Activated T-helper 2 cell treated with anti-CD3 and anti-CD28 coated beads, Interferon-gamma antibody, Interleukin-2, Interleukin-4, amounts not matched to agents 10 μg/mL and 5 μg/mL and 100 μg/mL, durations not matched to agents 14 hours and 24 hours and 36 hours (primary cell): ENCODE measurements at places on chromosomes 2 and 18. TPM values are rescaled to one million over a fixed set of nuclear protein-coding genes. Genes with fewer than 3 reads are reported as not detected.

DNA sequence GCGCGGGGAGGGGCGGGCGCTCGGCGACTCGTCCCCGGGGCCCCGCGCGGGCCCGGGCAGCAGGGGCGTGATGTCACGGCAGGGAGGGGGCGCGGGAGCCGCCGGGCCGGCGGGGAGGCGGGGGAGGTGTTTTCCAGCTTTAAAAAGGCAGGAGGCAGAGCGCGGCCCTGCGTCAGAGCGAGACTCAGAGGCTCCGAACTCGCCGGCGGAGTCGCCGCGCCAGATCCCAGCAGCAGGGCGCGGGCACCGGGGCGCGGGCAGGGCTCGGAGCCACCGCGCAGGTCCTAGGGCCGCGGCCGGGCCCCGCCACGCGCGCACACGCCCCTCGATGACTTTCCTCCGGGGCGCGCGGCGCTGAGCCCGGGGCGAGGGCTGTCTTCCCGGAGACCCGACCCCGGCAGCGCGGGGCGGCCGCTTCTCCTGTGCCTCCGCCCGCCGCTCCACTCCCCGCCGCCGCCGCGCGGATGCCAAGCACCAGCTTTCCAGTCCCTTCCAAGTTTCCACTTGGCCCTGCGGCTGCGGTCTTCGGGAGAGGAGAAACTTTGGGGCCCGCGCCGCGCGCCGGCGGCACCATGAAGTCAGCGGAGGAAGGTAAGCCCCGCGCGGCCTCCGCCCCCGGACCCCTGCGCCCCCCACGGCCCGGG is at the start of gene NFATC1:
Gene NFATC1 (plus strand): TSS at position 170 of the 644 bp plus-strand sequence. CDS start 295 bp downstream, at position 465.
- peak; percentile 63 for DNase-seq

DNA sequence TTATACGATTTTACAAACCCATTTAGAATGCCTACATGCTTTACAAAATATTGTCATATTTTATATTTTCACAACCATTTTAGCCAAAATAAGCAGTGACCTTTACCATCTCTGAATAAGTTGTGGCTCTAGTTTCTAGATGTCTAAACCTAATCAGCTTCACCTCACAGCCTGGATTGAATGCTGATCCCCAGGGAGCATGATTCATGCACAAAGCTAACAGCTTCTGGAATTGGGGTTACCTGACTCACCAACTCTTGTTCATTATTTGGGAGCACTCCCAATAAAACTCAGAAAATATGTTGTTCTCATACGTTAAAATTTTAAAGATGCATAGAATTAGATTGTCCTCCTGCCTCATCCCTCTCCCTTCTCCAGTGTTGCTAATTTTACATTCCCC is 611.7 kb upstream of the NETO1 start:
- no peak for DNase-seq

GRCh38 chr2:85681372-85681763 is 12.8 kb upstream of the GNLY start:
- DNase-seq: no peak

DNA sequence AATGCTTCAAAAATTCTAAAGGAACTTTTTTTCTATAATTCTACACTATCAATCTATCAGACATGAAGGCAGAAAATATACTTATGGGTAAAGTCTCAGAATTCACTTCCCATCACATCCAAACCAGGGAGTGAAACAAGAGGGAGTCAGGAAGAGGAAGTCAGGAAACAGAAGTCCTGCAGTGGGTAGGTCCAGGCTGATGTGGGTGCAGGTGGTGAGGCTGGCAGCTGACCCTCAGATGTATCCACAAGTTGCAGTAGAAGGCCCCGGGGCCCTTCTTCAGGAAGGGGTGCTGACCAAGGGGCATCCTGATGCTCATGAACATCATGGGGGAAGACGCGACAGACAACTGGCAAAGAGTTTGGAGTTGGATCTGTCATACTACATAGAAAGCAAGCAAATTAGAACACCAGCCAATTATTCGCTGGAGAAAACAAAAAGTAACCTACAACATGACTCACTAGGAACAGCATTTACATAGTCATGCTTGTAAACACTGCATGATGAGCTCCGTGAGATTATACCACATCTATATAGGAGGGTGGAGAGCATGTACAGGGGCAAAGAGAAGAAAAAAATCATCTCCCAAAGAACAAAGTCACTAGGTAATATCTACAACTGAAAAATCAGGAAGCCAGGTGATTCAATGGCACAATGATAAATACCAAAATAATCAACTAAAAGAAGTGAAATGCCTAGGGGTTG is 4.2 kb downstream of the UXS1 start:
- DNase-seq: no peak

The ZNF516 gene
- total RNA-seq: 1.2 and 1.9 TPM in 2 replicates

- no peak for DNase-seq
Observed at GRCh38 chr2:177000061-177000714, 212.4 kb upstream of the HNRNPA3 start.

GRCh38 chr2:234745347-234745746 is 206.5 kb upstream of the SH3BP4 start:
- DNase-seq: no peak

The UGT1A6 gene
- total RNA-seq: not detected in 2 replicates

The CYP27A1 gene
- not detected in 2 replicates for total RNA-seq

GRCh38 chr18:45522371-45522770 is 92.9 kb upstream of the SLC14A2 start:
- no peak for DNase-seq

The RFX8 gene
- total RNA-seq: 1.3 and 1.6 TPM in 2 replicates

GRCh38 chr2:83323038-83323437 is 1136.0 kb downstream of the SUCLG1 start:
- no peak for DNase-seq

GRCh38 chr2:159202568-159203071 is 83.9 kb downstream of the WDSUB1 start:
- DNase-seq: no peak

- no peak for DNase-seq
Observed at GRCh38 chr18:46338205-46338604, 234.0 kb downstream of the HAUS1 start.

- DNase-seq: no peak
Observed at GRCh38 chr2:222747526-222748160, 76.2 kb downstream of the MOGAT1 start.

The SERPINB4 gene
- total RNA-seq: not detected in 2 replicates

DNA sequence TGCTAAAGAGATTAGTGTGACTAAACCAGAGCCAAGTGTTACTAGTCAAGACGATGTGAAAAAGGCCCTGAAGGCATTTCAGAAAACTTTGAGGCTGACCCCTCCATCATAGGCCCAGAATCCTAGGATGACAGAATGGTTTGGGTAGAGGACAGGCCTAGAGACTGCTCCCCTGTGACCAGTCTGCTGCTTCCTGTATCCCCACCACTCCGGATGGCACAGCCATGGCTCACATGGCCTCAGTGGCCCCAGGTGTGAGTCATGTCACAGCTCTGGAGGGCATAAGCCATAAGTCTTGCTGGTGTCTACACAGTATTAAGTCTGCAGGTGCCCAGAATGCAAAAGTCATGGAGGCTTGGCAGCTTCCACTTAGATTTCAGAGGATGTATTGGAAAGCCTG is 12.4 kb upstream of the STAT1 start:
- DNase-seq: no peak

DNA sequence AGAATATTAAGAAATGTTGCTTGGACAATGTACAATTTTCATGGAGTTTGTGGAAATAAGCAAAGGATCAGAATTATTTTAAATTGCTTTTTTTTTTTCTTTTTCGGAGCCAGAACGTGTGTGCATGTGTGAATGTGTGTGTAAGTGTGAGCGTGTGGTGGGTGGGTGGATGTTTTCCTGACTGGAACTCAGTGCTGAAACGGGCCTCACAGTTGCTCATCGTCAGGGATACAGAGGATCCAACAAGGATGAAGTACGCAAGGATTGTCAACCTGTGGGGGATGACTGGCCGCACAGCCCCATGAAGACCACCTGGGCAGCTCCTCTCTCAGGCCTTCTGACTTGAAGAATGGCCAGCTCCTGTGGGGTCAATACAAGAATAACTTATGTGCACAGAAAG is 17.5 kb downstream of the IL1B start:
- no peak for DNase-seq

The TUBA3E gene
- not detected in 2 replicates for total RNA-seq

- DNase-seq: no peak
Observed at GRCh38 chr18:37321582-37322491, 243.8 kb downstream of the CELF4 start.

- DNase-seq: no peak
Observed at GRCh38 chr18:22912835-22913234, 20.3 kb upstream of the RBBP8 start.

DNA sequence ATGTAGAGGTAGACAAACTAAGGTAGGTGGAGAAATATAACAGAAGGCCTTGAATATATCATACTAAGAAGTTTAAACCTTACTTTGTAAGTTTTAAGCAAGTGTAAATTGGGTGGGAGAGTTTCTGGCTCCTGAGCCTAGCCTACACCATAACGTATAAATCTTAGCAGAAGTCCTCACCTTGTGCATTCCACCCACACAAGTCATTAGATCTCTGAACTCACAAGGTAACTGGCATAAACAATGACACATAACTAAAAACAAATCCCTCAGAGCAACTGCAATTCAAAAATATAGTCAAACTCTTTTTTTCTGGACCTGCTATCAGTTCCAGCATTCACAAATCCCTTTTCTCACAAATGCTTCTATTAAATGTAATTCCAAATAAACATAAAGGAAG is 9.4 kb downstream of the REV1 start:
- no peak for DNase-seq

GRCh38 chr18:30775629-30776028 is 266.9 kb downstream of the DSC3 start:
- no peak for DNase-seq

- DNase-seq: no peak
Observed at GRCh38 chr2:191626497-191627151, 51.3 kb upstream of the NABP1 start.

GRCh38 chr2:156703642-156704041 is 267.5 kb downstream of the GPD2 start:
- no peak for DNase-seq

GRCh38 chr18:23377669-23378301 is 75.3 kb upstream of the RIOK3 start:
- no peak for DNase-seq

GRCh38 chr2:208407667-208408066 is 1.1 kb downstream of the PTH2R start:
- no peak for DNase-seq

The LOXL3 gene
- total RNA-seq: 1.7 and 2.1 TPM in 2 replicates

GRCh38 chr2:218605432-218605831 is 2.3 kb upstream of the PLCD4 start:
- no peak for DNase-seq

GRCh38 chr2:126761256-126761980 is 105.5 kb downstream of the GYPC start:
- DNase-seq: no peak

DNA sequence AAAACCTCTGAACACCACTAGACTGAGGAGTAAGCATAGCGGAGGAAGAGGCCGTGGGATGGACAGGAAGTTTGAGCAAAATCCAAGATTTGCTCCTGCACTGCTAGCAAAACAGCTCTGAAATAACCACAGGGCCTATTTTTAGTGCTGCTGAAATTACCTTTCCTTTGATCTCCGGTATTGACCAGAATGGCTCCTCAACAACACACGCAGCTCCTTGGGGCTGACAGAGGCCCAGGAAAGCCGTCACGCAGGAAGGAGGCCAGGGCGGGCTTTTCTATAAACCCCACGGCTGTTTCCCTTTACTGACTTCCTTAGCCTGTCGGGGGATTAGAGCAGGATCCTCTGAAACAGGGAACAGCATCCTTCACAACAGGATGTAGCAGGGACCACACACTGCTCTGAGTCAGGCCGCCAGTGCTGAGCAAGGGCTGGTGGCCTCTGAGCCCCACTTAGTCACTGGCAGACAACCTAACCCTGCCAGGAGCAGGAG is 80.8 kb upstream of the LCLAT1 start:
- DNase-seq: no peak

The DCC gene
- total RNA-seq: not detected in 2 replicates

DNA sequence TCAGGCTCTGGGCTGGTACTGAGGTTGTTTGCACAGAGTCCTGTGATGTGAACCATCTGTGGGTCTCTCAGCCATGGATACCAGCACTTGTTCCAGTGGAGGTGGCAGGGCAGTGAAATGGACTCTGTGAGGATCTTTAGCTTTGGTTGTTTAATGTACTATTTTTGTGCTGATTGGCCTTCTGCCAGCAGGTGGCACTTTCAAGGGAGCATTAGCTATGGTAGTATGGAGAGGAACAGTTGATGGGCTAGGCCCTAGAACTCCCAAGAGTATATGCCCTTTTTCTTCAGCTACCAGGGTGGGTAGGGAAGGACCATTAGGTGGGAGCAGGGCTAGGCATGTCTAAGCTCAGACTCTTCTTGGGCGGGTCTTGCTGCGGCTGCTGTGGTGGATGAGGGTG is 257.0 kb upstream of the GYPC start:
- no peak for DNase-seq

The ASAP2 gene
- 0.74 and 0.96 TPM in 2 replicates for total RNA-seq

DNA sequence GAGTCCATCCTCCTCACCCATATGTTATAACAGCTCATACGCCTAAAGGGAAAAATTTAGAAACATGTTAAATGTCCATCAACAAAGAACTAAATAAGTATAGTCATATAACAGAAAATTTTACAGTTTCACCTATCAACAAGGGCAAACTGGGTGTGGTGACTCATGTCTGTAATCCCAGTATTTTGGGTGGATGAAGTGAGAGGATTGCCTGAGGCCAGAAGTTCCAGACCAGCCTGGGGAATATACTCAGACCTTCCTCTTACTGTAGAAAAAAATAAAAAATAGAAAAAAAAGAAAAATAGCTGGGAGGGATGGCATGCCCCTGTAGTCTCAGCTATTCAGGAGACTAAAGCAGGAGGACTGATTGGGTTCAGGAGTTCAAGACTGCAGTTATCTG is 48.3 kb upstream of the GULP1 start:
- no peak for DNase-seq

GRCh38 chr2:99940963-99941362 is 201.4 kb downstream of the AFF3 start:
- DNase-seq: no peak

DNA sequence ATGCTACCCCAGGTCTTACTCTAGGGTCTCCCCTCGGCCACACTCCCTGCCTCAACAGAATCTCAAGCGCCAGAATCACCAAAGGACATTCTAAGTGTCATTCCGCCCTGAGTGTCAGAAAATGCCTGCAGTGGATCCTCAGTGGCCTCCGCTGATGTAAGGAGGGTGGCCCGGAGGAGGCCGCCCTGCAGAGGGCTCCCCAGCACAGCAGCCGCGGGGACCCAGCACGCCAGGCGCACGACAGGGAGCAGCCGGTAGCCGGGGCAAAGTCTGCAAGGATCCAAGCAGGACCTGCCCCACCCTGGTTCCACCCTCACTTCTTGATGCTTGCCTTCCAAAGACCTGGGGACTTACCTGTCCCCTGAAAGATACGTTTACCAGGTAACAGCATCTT is 54.2 kb upstream of the ID2 start:
- DNase-seq: no peak

The CD302 gene
- total RNA-seq: 1.1 and 1.5 TPM in 2 replicates

DNA sequence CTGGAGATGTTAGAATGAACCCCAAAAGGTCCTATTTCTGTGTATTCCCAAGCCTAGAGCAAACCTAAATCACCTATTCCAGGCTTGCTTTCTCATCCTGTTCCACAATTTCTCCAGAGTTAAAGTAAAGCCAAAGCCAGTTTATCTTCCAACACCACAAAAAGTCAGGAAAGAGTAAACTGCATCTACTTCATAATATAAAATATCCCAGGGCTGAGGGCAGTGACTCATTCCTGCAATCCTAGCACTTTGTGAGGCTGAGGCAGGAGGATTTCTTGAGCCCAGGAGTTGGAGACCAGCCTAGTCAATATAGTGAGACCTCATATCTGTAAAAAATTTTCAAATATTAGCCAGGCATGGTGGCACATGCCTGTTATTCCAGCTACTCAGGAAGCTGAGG is 241.4 kb downstream of the CDH20 start:
- DNase-seq: no peak
